ENCODE measurements at places on chromosomes 12 and 14.
A peak's percentile ranks its signal among the peaks of the same experiment; 100 is the strongest.

DNA sequence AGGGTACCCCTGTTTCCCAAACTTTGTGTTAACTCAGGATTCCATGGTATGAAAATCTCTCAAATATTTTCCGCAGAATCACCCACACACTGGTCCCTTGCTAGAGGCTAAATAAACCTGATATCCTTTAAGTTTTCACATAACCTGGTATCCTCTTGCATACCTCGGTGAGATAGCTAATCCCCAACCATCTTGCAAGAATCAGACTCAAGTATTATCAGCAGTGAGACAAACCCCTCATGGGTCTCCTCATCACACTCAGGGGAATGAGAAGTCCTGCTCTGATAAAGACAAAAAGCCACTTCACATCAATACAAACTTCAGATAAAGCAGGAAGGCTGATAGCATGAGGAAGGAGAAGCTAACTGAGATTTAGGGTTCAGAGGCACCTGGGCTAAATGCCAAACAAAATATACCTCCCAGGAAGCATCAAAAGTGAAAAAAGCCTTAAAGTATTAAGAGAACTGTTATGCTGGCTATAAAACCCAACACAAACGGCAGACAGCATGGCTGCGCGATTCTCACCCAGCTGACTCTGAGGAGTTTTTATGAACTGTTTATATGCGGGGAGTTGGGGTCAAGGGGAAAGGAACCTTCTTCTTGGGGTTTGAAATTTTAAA lies 96.5 kb downstream of the FOXN3 start:
- DNase-seq: no peak

GRCh38 chr14:68665792-68666204 lies 127.1 kb downstream of the ZFP36L1 start:
- DNase-seq: no peak

- no peak for DNase-seq
These were observed 325.6 kb downstream of the SEC23A start for GRCh38 chr14:38777401-38777800.

GRCh38 chr12:48815126-48816110 lies 2.9 kb upstream of the CACNB3 start:
- peak; percentile 78 for DNase-seq

DNA sequence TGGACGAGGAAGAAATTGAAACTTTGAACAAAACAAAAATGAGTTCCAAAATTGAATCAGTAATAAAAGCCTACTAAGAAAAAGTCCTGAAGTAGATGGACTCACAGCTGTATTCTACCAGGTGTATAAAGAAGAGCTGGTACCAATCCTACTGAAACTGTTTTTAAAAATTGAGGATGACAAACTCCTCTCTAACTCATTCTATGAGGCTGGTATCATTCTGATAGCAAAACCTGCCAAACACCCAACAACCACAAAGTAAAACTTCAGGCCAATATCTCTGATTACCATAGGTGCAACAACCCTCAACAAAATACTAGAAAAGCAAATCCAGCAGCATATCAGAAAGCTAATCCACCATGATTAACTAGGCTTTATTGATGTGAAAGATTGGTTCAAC lies 33.9 kb upstream of the LDHB start:
- no peak for DNase-seq

DNA sequence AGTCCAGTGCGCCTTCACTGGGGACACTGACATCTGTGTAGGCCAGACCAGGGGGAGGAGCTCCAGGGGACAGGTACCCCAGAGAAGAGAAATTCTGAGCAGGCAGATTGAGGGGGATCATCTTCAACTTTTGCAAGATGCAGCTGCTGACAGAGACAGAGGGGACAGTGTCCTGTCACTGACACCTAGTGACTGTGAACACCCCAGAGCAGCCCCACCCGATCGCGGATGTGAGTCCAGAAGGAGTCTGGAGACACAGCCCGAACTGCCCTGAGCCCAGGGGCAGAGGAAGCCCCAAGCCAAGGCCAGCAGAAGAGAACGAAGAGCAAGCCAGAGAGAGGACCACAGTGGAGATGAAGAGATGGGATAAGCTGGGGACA lies 21.7 kb upstream of the LRTM2 start:
- no peak for DNase-seq

GRCh38 chr14:63435838-63436237 lies 107.3 kb downstream of the PPP2R5E start:
- no peak for DNase-seq

DNA sequence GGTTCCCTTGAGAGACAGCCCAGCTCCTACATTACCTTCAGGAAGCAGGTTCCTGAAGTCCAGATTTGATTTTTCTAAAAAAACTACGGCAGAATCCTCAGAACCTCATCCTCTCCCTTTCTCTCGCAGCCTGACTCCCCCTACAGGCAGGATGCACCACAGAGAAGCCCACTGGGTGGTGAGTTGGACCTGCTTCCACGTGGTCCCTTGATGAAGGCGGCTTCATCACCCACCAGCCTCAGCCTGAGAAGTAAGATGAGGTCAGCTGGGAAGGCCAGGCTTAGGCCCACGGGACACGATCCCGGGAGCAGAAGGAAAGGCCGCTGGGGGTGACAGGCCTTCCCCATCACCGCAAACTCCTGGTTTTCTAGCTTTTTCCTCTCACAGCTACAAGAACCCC lies 83.0 kb downstream of the ACTN1 start:
- DNase-seq: peak; percentile 59

DNA sequence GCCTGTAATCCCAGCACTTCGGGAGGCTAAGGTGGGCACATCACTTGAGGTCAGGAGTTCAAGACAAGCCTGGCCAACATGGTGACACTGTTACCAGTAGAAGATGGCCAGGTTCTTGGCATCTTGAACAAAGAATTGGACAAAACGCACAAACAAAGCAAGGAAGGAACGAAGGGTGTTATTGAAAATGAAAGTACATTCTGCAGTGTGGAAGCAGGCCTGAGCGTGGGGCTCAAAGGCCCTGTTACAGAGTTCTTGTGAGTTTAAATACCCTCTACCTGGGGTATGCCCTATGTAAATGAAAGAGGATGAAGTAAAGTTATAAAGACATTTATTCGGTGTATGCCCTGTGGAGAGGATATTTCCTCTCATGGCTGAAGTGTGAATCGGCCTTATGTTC lies 20.8 kb upstream of the CDK17 start:
- DNase-seq: no peak

DNA sequence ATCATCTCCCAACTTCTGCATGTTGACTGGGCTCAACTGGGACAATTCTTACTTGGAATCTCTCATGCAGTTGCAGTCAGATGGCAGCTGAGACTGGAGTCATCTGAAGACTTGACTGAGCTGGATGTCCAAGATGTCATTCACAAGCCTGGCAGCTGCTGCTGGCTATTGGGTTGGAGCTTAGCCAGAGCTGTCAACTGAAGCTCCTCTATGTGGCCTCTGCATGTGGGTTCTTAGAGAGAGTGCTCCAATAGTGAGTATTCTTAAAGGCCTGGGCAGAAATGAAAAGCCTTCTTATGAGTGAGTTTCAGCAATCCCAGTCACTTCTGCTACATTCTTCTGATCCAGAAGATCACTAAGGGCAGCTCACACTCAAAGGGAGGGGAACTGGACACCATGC lies 440.9 kb downstream of the LRIG3 start:
- no peak for DNase-seq

- DNase-seq: no peak
These were observed 310.8 kb downstream of the FUT8 start for GRCh38 chr14:65723348-65723747.

GRCh38 chr12:48925304-48926011 lies at the start of gene FKBP11:
FKBP11 (minus strand) TSS chr12:48925492; CDS start chr12:48925428, 64 bp downstream.
- peak; percentile 80 for DNase-seq

- DNase-seq: no peak
These were observed 86.8 kb downstream of the SOX5 start for GRCh38 chr12:23862701-23863100.

DNA sequence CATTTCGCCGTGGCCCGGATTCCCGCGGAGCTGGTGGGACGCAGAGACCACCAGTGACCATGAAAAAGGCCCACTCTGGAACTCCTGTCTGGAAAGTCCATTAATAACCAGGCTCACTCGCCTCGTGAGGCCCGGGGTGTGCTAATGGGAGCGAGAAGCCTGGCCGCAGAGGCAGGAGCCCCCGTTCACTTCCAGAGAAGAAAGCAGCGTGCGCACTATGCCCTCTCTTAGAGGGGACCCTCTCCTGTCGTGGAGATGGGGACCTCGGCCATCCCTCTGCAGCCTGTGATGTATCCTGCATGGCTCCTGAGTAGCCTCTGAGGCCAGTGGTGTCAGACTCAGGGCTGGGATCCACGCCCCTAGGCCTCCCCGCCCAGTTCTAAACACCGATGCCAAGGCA lies 134.1 kb upstream of the VRK1 start:
- DNase-seq: no peak

DNA sequence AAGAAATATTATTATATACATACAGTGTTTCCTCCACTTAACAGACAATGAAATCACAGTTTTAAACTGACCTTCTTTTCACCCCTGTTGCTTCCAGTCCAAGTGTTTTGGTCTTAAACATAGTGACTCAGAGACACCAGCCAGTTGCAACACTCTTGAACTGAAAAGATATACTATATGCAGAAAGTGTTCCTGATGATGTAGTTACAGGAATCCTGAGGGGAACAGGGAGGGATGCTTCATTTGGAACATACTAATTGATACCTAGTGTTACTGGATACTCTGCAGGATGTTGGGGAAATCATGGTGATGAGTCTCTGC lies 420.8 kb downstream of the CCDC91 start:
- no peak for DNase-seq

DNA sequence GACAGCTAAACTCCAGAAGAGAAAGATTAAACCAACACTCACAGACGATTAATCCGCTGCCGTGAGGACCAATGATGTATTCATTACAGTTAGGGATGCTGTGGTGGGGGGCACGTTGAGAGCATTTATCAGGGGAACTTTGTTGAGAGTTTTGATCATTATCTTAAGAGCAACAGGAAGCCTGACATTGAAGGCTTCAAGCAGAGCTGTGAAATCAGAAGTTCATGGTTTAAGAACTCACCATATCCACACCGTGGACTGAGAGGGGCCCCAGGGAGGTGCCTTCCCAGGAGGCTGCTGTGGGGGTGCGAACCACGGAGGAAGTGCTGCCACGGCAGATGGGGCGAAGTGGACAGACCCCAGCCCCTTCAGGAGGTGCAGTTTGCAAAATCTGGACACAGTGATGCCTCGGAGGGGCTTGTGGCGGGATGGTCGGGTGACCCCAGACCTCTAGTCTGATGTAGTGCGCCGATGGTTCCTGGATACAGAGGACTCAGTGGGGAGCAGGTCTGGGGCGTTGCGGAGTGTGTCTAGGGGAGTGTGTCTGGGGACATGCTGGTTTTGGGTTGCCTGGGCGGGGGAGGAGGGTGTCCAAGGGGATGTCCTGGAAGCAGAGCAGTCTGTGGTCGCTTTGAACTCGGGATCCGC lies 73.0 kb downstream of the DIO3 start:
- DNase-seq: no peak

GRCh38 chr12:42985506-42985905 lies 396.0 kb upstream of the PRICKLE1 start:
- DNase-seq: peak; percentile 68

- no peak for DNase-seq
These were observed 753.6 kb upstream of the STXBP6 start for GRCh38 chr14:25803386-25804018.

DNA sequence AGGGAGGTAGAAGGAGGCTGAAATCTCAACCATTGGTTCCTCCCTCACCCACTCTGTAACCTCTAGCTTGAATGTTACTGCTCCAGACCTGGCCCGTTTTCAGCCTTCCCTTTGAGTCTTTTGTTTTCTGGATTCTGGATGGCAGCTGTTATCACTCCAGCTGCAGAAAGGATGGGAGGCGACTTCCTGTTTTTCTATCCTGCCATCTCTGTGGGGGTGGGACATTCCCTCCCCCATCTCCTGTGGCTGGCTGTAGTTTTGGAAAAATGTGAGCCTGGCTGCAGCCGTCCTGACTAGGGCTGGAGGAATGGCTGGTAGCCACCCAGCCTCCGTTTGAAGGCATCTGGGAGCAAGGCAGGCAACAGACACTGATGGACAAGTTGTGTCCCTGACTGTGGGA lies 2.9 kb upstream of the PPFIBP1 start:
- DNase-seq: peak; percentile 45

- no peak for DNase-seq
These were observed 195.4 kb downstream of the KIF26A start for GRCh38 chr14:104333646-104334423.

- DNase-seq: no peak
These were observed 211.3 kb downstream of the AACS start for GRCh38 chr12:125276567-125276966.

DNA sequence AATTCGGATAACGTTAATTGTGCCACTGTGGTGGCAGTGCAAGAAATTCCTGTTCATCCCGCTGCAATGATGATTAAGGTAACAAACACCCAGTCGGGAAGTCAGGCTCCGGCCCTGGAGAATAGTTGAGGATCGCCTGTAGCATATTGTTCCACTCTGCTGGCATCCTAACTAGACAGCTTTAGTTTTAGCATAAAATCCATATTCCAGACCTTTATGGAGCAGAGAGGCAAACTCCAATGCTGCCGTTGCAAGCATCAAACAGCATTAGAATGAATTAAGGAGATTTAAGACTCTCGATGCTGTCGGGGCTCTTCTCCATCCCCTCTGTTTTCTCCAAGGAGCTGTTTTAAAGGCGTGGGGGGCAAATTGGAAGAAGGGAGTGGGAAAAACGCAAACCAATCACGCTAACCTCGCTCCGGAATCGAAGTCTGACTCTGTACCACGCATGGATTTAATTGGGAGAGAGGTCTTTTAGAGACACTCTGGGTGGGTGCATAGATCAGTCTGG lies 660.4 kb downstream of the VRK1 start:
- no peak for DNase-seq

DNA sequence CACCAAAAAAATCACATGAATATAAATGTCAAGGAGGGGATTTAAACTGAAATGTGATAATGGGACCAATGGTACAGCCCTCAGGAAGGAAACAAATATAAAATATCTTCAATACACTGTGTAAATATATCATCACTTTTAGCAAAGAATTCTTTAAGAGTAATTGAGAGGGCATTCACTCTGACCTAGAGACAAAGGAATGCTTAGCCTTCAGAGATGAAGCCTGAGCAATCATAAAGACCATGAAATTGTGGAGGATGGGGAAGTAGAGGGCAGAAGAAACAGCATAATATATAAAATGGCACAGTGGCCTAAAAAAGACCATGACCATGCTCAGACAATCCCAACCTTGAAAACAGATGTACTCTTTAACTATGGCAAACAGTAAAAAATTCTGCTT lies 20.4 kb downstream of the YAF2 start:
- DNase-seq: no peak

DNA sequence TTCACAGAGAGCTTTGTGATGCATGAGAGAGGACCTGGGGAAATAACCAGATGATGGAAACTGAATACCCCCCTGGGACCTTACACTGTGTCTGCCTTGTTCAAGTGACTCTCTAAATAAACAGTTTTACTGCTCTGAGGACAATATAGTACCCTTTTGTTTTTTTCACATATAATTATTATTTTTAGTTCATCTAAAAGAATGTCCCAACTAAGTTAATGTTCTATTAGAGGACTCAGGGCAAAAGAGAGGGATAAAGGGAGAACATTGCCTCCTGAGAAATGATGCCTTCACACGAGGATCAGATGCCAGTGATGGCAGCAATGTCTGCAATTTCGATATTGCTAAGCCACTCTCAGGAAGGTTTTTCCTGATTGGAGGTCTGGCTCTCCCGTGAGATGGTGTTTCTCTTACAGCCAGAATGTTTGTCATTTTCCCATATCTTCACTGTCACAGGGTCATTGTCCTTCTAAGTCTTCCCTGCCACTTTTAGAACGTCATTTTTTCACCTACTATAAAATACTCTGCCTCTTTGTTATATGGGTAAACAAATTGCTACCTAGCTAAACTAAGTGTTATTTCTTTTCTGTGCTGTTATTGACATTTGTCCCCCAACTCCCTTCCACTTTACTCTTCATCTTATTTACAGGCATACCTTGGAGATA lies 201.6 kb downstream of the RAD51B start:
- no peak for DNase-seq

- peak; percentile 90 for DNase-seq
These were observed 2.3 kb upstream of the NOP2 start for GRCh38 chr12:6570264-6570887.
